T-helper 9 cell (primary cell): ENCODE measurements at places on chromosomes 12 and 14.
A peak's percentile ranks its signal among the peaks of the same experiment; 100 is the strongest.

- no peak for DNase-seq
Observed at GRCh38 chr14:92860049-92860840, 62.7 kb upstream of the CHGA start.

DNA sequence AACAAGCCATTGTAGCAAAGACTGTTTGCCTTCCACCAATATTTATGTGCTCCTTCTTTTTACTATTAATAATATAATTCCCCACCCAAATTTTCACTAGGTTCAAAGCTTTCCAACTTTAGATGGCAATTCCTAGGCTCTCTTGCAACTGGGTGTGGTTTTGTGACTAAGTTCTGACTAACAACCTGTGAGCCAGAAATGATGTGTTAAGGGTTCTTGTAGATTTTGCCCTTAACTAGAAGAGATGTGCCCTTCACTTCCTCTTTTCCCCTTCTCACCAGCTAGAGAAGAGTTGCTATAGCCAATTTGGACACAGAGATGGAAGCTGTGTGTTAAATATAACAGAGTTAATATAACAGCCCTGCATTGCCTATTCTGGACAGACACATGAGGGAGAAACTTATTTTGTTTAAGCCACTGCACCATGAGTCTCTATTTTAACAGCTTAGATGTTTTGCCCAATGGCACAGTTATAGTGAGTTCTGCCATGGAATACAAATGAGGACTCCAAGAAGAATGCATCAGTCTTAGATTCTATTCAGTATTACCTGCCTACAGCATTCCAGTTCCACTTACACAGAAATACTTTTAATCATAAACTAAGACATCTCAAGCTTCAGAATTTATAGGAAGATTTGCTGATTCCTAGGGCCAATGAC lies 216.2 kb downstream of the DUSP6 start:
- DNase-seq, result no peak

DNA sequence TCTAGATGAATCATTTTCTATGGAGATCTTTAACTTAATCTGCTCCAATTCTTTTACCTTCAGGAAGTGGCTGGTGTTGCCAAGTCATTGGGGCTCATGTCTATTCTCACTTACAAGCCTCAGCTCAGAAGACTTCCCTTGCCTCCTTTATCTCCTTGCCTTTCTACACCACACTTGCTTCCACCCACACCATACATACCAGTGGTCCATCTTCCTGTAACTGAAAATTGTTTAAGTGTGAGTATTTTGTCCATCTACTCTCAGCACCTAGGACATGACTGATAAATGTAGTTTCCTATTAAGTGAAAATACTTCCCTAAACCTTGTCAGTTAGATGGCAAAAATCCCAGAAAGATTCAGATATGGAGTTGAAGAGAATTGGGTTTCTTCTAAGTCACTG lies 199.7 kb upstream of the CPNE8 start:
- DNase-seq, result no peak

- no peak for DNase-seq
Observed at GRCh38 chr12:19035536-19035935, 94.0 kb upstream of the PLEKHA5 start.

DNA sequence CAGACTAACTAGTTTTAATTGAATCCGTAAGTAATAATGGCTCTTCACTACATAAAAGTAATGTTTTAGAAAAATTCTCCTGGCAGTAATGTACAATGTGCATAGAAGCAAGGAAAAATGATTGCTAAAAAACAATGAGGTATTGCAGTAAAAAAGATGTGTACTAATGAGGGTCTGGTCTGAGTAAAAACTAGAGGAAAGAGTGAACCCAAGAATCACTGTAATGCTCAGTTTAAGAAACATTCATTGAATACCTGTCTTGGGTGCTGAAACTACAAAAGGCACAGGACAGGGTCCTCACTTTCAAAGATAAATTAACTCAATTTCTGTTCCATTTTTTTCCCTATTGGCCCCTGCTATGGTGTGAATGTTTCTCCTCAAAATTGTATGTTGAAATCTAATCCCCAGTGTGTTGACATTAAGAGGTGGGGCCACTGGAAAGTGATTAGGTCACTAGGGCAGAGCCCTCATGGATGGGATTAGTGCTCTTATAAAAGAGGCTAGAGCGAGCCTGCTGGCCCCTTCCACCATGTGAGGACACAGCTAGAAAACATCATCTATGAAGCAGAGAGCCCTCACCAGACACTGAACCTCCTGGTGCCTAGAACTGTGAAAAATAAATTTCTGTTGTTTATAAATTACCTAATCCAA lies 51.6 kb downstream of the RPS6KA5 start:
- DNase-seq, result no peak

DNA sequence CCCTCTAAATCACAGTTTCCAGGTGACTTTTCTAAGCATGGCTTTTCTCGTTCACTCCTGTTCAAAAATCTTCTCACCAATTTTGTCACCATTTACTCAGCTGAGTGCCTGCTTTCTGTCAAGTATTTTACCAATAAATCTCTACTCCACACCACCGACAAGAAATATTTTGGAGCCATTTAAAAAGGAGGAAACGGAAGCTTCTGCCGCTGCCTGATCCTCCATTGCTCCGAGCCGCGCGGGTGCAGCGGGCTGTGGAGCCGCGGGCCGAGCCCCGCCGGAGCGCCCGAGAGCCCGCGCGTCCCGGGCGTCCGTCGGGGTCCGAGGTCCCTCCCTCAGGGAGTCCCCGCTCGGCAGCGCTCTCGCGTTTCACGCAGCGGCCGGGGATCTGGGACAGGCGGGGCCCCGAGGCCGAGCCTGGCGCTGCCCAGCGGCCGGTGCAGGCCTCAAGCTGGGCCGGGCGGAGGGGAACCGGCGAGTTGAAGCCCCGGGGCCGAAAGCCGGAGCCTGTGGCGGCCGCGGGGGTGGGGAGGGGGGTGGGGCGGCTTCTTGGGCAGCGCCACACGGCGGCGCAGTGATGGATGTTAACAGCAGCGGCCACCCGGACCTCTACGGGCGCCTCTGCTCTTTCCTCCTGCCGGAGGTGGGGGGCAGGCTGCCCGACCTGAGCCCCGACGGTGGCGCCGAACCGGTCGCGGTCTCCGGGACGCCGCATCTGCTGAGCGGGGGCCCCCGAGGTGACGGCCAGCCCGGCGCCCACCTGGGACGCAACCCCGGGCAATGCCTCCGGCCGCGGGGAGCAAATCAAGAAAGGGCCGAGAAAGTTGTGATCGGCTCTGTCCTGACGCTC lies 1.1 kb upstream of the HEBP1 start:
- DNase-seq, result peak; percentile 18
